ENCODE measurements at places on chromosomes 2 and 18.

DNA sequence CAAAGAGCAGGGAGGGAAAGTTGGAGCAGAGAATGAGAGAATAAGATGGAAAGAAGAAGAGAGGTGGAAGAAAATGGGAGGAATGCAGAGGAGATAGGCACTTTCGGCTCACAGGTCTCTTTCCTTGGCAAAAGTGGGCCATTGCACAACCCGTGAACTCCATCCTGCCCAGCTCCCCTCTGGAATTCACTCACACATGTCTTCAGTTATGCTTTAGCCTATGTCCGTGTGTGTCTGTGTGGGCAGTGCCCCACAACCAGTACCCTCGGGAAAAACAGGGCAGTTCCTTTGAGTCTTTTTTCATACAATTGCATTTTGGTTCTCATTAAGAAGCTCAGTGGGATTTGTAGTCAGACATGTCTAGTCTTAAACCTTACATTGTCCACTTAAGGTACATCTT lies 34.5 kb downstream of the DTNA start:
- no peak for DNase-seq

DNA sequence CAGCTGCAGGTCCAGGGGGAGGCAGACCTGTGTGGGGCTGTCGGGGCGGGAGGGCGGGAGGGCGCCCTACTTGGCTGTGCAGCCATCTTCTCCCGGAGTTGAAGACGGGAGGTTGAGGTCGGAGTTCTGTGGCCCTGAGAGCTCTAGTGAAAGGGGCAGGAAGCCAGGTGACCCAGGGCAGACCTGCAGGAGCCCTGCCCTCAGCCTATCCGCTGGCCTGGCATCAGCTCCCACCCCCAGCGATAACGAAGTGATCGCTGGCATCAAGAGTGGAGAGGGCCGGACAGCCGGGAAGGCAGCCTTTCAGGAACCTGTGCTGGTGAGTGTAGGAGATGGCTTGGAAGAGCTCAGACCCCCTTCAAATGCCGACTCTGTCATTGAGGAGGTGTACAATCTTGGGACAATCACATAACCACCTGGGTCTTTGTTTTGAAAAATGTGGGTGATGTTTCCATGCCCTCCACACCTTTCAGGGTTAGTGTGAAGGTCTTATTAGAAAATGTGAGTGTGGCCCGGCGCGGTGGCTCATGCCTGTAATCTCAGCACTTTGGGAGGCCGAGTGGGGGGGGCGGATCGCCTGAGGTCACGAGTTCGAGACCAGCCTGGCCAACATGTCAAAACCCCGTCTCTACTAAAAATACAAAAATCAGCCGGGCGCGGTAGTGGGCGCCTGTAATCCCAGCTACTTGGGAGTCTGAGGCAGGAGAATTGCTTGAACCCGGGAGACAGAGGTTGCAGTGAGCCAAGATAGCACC lies 1.3 kb downstream of the ARHGEF4 start:
- DNase-seq = no peak

GRCh38 chr2:217897816-217898806 lies 104.7 kb downstream of the TNS1 start:
- DNase-seq = no peak

DNA sequence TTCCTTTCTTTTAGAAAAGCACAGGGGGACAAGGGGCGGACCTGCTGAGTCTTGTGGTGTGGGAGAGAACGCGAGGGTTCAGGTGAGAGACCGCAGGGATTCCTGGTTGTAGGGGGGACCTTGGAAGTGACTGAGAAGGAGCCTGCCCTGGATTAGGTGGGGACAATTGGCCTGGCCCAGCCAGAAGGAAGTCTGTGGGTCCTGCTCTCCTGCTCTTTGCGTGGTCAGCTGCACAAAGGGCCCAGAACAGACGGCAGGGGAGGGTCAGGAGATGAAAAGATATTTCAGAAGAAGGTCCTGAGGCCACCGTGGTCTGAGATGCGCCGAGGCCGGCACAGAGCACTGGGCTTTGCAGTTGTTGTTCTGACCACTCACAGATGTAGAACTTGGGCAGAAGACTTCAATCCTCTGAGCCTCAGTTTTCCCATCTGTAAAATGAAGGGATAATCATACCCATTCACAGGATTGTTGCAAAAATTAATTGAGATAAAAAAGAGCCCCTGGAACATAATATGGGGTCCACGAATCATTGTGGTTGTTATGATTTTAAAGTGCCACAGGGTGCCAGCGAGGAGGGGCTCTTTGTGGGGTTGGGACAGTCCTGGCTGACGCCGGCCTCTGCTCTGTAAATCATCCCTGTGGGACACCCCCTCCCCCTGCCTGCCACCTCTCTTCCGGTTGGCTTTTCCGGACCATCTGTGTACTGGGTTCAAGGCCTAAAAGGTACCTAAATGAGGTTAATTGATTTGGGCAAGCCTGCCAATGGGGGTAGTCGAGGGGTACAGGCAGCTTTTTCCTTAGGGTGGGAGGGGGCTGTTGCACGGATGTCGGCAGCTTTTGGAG lies 1.8 kb downstream of the LPIN1 start:
- no peak for DNase-seq

GRCh38 chr2:197163712-197164140 lies 146.9 kb downstream of the ANKRD44 start:
- no peak for DNase-seq

GRCh38 chr2:74414881-74415761 lies 6.3 kb downstream of the C2orf81 start:
- no peak for DNase-seq

DNA sequence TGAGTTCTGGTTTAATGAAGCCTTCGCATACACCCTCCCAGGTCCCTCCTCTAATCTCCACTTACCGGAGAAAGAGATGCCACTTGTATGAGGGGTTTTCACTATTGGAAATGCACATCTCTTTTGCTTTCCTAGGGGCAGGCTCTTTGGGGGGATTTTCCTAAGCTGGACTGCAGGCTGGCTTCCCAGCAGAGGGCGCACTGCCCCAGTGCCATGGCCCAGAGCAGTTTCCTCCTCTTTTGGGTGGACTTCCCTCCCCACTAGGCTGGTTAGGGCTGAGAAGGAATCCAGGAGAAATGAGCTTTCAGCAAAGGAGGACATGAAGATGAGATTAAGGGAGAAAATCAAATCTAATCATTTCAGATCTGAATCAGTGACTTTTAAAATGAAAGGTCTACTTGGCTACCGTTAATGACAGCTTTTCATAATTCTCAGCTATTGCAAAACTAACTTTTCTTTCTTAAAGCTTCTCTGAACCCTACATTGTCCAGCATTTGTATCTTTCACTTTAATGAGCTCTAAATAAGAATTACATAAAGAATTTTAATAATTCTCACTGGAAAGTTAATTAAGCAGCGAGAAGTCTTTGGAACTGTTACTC lies 784.1 kb upstream of the FANCL start:
- DNase-seq = no peak

GRCh38 chr2:96977631-96978195 lies 8.7 kb downstream of the FAM178B start:
- no peak for DNase-seq

DNA sequence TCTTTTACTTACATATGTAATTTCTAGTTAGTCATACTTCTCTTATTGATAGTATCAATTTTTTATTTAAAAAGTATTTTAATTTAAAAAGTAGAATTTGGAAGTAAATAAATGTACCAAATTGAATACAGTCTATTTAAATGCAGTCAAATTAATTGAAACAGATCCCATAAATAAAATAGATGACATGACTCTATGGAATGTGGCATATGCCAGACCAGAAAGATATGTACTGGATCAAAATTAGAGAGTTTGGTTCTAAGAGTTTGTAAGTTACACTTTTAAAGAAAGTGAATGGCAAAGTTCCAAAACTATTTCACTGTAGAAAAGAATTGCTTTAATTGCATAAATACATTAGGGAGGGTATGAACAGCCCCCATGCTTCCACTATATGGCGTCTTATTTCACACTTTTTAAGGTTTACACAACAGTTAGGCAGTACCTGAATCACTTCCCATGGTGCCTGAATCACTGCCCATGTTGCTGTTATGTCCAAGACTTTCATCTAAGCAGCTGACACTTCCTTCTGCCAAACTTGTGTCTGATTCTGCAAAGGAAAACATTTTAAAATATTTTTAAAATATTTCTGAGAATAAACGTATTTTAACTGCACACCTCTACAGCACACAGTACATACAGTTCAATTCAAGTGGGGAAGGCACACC lies 25.2 kb downstream of the IFIH1 start:
- no peak for DNase-seq

GRCh38 chr2:100546469-100546868 lies 16.3 kb upstream of the PDCL3 start:
- no peak for DNase-seq

DNA sequence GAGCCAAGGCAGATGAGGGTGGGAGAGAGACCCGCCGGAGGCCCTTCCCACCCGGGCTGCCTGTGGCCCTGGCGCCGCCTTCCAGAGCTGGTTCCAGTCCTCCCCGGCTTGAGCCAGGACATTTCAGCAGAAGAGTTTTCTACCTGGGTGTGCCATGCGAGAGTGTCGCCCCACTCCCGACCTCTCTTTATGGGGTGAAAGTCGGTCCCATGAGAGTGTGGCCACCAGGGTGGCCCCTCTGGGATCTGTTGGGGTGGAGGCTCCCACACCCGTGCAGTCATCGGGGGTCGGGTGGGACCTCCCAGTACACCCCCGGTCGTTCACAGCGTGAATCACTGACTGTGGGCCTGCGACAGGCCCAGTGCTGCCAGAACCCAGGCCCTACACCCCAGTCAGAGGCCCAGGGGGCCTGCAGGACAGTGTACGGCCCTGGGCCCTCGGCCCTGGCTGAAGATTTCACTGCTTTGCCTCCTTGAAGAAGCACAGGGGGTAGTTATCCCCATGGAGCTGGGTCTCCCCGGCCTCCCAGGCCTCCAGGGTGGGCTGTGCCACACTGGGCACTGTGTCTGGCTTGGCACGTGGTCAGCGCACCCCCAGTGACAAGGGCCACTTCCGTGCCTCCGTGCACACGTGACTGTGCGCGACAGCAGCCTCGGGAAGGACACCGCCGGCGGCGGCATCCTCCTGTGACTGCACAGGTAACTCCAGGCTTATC lies 5.9 kb downstream of the NFATC1 start:
- no peak for DNase-seq

- DNase-seq = no peak
Observed at GRCh38 chr18:23682472-23682871, 6.8 kb upstream of the LAMA3 start.

- no peak for DNase-seq
Observed at GRCh38 chr2:35160871-35161270, 1194.7 kb upstream of the CRIM1 start.

- no peak for DNase-seq
Observed at GRCh38 chr2:121133551-121134319, 151.3 kb downstream of the TFCP2L1 start.
